ENCODE measurements at places on chromosomes 11 and 22.

DNA sequence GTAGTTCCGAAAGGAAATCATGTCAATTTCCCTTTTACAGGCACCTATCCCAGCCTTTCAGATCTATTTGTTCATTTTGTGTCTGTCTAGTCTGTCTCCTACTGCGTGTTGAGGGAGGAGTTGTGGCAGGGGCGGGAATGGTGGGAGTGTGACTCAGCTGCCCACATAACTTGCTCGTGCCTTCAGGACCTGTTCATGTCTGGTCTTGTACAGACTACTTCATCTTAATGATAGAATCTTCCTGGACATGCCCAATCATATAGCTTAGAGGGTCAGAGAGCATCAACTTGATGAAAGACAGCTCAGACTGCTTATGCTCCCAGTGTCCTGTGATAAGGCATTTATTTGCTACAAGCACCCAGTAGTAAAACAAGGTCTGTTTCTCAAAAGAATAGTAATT, 61.0 kb upstream of the BIRC3 start:
- no peak for DNase-seq

DNA sequence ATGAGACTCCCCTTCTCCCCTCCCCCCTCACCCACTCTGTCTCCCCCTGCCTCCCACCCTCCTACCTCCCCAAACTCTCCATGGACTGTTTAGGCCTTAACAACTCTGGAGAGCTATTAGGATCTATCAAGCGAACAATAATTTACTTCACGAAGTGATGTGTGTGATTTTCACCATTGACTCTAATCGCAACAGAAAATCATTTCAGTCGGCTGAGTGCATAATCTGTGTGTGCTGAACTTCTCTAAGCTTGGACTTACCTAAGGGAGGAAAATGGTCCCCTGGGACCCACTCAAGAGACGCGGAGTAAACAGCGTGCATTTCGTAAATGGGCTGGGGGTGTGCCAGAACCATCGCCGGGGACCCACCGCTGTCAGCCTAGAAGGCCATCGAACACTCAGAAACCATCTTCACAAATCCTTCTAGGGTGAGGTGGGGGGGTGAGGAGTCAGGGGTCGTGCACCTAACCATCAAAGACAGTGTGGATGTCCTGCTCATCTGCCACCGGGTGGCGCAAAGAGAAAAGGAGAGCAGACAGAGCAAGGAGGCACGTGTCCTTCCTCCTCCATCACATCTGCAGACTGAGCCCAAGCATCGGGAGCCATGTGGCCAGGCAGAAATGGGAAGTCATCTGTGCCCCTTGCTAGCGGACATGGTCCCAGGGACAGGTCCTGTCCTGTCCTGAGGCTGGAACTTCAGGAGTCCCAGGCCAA, 62.1 kb upstream of the NUP50 start:
- DNase-seq, result no peak

DNA sequence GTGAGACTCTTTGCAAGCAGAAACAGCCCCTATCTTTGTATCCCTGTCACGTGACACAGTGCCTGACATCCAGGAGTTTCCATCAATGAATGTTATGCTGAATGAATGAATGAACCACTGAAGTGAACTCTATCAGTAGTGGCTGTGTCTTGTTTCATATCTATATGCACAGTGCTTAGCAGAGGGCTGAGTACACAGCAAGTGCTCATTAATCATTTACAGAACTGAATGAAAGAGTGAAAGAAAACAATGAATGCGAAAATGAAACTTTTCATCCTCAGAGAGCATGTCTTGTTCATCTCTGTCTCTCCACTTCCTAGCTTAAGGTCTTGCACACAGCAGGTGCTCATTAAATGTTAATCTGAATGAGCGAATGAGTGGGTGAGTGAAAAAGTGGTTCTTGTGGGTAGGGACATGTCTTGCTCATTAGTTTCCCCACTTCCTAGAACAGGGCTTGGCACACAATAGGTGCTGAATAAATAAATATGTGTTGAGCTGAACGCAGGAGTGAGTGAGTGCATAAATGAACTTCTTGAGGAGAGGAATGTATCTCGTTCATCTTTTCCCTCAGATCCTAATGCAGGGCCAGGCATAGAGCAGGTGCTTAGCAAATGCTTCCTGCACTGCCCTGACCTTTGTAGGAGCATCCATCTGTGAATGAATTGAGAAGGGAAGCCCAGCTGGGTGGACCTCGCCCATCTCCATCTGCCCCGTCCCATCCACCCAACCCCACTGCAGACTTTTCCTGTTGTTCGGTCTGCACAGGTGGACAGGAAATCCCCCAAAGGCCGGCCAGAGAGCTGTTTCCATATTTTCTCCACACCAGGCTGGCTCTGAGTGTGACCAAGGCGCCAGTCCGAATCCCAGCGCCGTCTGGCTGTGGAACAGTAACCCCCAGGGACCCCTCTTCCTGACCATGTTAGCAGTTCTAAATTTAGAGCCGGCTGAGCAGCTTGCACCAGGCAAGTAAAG, 113.4 kb upstream of the CRYBB3 start:
- DNase-seq, result no peak

DNA sequence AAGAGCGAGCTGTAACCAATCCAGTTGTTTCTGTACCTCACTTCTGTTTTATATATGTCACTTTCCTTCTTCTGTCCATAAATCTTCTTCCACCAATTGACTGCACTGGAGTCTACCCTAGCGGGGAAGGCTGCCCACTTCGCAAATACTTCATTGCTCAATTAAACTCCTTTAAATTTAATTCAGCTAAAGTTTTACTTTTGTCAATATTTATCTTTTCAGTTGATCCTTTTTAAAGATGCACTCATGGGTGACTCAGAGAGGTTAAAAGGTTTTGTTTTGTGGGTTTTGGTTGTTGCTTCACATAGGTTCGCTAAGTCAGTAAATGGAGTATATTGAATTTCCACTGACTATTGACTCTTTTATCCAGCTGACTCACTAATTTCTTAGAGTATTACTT, 597.2 kb downstream of the DLG2 start:
- DNase-seq, result no peak

DNA sequence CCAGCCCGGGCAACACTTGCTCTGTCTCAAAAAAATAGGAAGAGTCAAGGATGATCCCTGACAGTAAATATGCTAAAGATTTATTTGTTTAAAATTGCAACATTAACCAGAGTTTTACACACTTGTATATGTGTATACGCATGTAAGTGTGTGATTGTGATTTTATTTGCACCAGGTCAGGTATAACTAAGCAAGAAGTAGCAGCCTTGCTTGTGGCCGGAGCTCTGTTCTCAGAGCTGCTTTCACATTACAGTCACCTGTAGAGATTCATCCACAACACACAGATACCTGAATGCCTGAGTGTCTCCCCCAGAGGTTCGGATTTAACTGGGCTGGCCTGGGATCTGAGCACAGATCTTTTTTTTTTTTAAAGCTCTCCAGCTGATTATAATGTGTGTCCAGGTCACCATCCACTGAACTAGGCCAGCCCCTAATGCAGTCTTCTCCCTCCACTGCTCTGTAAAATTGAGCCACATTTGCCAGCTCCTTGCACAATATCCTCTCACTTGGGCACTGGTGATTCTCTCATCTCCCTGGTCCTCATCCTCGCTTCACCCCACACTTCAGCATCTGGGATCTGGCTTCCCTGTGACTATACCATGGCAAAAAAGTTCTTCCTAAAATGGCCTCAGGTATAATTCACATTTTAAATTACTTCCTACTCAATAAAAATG, 48.3 kb downstream of the LIF start:
- DNase-seq, result no peak

DNA sequence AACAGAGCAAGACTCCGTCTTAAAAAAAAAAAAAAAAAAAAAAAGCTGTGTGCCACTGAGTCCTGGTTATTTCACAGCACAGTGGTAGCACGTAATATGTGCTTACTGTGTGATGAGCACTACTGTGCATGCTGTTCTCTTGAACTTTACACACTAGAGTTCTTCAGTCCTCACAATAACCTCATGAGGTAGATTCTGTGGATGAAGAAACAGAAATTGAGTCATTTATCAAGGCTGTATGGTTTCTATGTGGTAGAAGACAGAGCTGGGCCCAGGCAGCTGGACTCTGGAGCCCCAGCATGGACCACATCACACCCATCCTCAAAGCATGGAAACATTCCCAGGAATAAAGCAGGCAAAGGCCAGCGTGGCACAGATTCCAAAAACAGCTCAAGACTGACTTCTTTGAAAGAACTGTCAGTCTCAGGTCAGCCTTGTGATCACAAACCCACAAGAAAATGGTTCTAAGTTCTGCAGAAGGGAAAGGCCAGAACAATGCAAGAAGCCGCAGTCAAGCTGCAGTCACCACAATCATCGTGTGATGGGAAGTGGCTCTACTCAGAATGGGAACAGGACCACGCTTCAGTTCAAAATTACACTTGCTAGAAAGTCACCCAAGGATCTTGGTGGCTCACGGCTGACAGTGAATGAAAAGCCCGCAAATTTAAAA, 49.5 kb downstream of the MICAL3 start:
- no peak for DNase-seq

- no peak for DNase-seq
Measured at GRCh38 chr11:30128269-30128932, 102.4 kb upstream of the FSHB start.

DNA sequence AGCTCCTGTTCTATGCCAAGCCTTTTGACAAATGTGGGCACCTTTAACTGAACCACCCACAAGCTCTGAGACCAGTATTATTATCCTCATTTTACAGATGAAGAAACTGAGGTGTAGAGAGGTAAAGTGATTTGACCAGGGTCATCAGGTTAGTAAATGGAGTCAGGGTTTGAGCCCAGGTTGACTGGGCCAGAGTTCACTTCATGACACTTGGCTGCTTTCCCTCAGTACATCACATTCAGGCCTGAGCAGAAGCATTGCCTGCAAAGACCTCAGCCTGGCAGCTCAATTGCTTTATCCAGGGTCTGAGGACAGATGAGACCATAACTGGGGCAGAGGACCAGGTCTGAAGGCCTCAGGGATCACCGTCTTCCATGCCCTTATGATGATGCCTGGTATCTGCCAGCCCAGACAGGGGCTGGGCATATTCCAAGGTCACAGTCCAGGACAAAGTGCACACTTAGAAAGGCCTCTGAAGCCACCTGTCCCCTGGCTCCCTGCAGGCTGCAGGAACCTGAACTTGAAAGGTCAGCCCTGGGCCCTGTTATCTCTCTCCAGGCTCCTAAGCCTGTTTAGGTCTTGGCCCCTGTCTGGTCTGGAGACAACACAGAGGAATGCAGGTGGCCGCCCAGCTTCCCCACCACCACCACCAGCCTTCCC, 32.0 kb downstream of the POU2AF3 start:
- no peak for DNase-seq

GRCh38 chr11:10742460-10743208, 8.4 kb upstream of the CTR9 start:
- DNase-seq, result no peak

DNA sequence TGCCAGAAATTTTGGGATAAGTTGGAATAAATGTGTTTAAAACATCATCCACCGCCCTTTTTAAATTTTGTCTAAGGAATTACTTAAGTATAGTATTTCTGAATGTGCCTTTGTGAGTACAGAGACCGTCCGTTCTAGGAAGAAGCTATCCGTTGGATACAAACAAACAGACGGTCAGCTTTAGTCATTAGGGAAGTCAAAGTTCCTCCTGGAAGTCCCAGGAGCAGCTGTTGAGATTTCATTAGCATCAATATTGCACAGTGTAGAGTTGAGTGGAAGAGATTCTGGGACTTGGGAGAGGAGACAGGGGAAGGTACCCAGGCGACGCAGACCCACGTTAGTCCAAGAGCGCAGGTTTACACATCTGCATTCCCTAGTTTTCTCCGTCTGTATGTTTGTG, 15.7 kb upstream of the ADSL start:
- no peak for DNase-seq

GRCh38 chr11:28107191-28107749, 686 bp downstream of the KIF18A start:
- no peak for DNase-seq

GRCh38 chr22:48531761-48532435, 1295.8 kb downstream of the BRD1 start:
- peak; percentile 15 for DNase-seq

GRCh38 chr11:93689240-93689639, 27.8 kb downstream of the CEP295 start:
- DNase-seq, result no peak

DNA sequence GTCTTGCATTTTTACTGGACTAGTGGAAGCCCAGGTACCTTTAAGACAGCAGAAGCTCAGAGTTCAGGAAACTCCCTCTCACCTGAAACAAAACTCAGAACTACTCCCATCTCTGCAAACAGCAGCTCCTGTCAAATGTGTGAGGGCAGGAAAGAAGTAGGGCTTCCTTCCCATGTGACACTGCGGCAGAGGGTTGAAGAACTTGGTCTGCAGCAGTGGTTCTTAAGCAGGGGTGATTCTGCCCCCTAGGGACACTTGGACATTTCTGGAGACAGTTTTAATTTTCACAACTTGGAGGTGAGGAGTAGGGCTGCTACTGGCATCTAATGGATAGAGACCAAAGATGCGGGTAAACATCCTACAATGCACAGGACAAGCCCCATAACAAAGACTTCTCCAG, 63.4 kb downstream of the RCN1 start:
- DNase-seq, result no peak

DNA sequence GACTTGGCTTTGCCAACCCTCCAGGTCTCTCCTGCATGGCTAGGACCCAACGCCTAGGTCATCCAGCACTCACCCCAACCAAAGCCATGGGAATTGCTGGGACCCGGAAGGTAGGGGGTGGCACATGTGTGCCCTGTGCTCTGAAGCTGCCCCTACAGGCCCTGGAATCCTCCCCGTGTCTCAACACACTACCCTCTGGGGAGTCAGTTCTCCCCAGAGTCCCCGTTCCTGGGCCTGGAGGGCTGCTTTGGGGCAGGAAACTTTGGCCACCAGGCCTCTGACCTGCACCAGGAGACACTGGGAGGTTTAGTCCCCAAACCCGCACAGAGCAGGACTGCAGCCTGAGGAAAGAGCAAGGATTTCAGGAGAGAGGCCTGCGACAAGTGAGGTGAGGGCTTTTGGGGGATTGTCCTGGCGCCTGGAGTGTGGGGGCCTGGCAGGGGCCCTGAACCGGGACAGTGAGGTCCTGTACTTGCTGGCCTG, 495 bp upstream of the IFITM1 start:
- DNase-seq, result no peak

GRCh38 chr22:36904260-36904880, 9.1 kb upstream of the CSF2RB start:
- no peak for DNase-seq

GRCh38 chr11:78194490-78194889, 5.8 kb downstream of the USP35 start:
- no peak for DNase-seq

DNA sequence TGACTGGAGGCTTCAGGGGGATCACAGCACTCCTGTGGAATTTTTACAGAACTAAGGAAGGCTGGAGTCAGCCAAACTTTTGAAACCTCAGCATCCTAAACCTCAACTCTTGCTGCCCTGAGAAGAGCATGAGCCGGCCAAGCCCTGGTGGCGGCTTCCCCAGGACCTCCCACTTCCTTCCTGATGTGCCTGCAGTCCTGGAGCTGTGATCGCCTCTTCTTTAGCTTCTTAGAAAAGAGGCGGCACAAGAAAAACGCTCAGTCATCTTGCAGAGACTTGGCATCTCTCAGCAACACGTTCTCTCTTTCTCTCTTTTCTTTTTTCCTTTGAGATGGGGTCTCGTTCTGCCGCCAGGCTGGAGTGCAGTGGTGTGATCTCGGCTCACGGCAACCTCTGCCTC, 40.4 kb upstream of the AMPD3 start:
- peak; percentile 33 for DNase-seq

GRCh38 chr11:7513234-7514098, at the start of gene PPFIBP2:
Gene PPFIBP2 (plus strand): TSS chr11:7513999. CDS start chr11:7549476, 35,477 bp downstream.
- DNase-seq, result peak; percentile 92
